AG10803 (cell line): ENCODE measurements at places on chromosomes 2 and 18.

GRCh38 chr2:28557389-28558131 is 61.7 kb downstream of the PLB1 start:
- DNase-seq: no peak

DNA sequence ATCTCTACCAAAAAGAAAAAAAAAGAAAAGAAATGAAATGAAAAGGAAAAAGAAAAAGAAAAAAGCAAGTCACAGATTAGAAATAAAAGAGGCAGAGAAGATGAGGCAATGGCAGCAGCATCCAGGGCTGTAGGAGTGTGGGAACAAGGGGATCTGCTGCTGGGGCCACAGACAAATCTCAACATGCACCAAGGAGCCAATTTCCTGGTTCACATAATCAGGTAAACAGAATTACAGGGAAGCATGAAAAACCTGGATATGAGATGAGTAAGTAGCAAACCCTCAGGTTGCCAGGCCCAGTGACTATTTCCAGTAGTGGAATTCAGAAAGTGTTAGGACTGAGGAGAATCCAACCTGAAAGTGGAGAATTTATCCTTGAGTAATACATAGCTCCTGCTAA is 77.4 kb upstream of the ARHGAP28 start:
- no peak for DNase-seq

DNA sequence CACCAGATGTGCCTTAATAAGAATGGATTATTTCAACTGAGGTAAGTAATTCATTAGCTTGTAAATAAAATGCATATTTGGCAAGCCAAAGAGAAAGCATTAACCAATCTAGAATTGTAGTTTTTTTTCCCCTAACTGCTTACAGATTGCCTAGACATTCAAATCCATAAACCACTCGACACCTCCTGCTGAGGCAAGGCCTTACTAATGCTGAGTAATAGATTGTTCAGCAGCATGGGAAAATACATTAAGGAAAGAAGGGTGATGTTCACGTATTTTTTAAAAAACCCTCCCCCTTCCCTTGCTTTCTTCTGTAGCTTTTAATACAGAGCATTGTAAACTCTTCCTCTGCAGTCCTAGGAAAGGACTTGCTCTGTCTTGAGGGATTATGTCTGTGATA is 17.0 kb upstream of the LINC00305 start:
- peak; percentile 47 for DNase-seq

GRCh38 chr2:175414882-175415487 is 233.5 kb upstream of the ATP5MC3 start:
- DNase-seq: peak; percentile 70

- no peak for DNase-seq
These were observed 86.5 kb downstream of the LRP2 start for GRCh38 chr2:169275696-169276444.

DNA sequence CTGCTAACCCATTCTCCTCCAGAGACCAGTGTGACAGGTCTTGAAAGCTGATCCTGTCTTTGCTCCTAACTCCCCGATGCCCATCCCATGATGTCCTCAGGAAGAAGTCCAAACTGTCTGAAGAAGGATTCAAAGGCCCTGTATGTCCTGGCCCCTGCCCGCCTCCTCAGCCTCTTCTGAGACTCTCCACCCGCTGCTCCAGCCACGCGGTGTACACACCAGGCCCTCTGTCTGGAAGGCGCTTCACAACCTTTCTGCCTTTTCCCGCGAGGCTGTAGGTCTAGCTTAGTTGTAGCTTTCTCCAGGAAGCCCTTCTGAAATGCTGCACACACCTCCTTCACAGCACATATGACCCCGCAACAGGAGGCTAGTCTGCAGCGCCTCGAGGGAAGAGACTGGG is 23.5 kb upstream of the CRYBA2 start:
- no peak for DNase-seq

DNA sequence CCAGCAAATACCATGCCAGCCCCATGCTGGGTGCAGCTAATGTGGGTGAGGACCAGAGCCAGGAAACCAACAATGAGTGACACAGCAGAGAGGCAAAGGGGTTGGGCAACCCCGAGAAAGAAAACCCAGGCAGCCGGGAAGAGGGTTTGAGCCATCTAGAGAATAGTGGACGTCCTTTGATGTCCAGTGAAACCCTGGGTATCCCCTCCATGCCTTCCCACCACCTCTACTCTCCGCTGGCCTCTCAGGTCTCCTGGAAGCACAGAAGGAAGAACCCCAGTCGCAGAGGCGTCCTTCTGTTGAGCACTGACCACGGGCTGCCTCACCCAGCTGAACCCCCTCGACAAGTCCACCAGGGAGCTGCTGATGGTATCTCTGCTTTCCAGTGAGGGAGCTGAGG is 657.4 kb upstream of the ID2 start:
- no peak for DNase-seq

DNA sequence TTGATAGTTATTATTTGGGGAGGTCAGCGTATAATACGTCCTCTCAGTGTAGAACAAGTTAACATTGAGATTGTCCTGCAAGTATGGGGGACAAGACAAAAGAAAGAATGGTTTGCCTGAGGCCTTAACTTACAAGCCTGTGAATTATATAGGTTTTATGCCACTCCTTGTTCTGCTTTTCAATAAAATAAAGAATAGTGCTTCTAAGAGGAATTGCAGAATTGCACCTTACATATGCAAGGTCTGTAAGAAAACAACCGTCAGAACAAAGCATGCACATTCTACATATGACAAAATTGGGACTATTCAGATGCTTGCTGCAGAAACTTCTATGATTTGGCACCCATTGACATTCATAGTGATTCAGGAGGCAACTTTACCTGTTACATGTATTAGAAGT is 785.0 kb downstream of the NR4A2 start:
- DNase-seq: no peak

DNA sequence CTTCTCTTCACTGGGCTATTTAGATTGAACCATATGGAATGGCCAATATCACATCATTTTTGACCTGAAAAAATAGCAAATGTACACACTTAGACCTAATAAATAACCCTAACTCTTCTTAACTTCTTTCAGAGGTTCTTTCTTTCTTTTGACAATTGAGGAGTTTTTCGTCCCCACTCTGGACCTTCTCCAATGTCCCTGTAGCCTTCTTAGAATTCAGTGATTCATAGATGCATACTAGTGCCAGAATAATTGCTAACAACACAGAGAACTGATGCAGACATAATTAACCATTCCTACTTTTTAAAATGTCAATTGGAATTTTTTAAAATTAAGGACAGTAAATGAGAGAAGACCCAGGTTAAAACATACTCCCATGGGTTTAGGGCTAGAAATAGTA is 20.0 kb downstream of the DAPL1 start:
- DNase-seq: no peak

DNA sequence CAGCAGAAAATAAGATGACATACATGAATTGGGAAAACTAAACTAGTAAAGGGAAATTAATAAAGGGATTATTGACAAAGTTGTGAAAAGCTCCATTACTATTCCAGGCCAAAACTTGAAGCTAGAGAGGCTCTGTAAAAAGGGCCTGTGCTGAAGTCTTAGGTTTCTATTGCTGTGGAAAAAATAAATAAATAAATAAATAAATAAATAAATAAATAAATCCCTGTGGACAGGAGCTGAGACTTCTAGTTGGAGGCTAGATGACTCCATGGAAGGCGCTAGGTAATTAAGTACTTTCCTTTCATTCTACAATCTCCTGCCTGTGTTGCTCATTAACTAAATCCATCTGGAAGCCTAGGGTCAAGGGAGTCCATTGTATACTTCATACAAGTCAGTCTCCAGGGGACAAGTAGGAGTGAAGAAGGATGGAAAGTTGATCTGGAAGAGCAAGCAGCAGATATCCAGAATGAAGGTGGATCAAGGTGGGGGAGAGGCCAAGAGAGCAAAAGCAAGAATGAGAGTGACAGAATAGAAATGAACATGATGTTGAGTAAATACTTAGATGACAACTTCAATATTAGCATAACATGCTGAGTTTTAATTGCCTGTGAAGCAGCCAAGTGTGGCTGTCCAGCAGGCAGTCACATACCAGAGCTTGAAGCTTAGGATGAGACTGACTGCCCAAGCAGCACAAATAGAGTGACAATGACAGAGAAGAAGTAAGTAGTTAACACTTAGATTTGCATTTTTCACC is 26.2 kb upstream of the CCNT2 start:
- DNase-seq: no peak

DNA sequence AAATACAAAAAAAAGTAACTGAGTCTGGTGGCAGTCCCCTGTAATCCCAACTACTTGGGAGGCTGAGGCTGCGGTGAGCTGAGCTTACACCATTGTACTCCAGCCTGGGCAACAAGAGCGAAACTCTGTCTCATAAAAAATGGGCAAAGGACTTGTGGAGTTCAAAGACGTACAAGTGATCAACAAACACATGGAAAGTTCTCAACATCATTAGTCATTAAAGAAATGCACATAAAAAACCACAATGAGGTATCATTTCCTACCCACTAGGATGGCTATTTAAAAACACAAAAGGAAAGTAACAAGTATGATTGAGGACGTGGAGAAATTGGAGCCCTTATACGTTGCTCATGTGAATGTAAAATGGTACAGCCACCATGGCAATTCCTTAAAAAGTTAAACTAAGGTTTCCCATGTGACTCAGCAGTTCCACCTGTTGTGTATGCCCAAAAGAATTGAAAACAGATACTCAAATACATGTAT is 52.3 kb downstream of the RAB10 start:
- peak; percentile 55 for DNase-seq

GRCh38 chr18:43705850-43706249 is 428.6 kb upstream of the SYT4 start:
- no peak for DNase-seq

DNA sequence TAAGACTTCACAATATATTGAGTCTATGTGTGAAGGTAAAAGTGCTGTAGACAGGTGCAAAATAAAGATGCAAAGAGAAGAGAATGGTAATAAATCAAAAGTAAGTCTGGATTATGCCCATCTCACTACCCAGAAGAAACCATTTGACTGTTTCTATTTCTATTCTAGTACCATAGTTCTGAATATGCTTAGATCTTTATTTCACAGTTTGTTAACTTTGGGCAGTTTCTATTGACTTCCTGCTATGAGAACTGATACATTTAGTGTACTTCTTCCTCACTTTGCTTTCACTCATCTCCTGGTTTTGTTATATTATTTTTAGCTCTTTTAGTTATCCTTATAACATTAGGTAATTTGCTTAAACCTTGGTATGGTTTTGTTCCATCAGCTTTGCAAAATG is 94.9 kb downstream of the HS1BP3 start:
- no peak for DNase-seq

DNA sequence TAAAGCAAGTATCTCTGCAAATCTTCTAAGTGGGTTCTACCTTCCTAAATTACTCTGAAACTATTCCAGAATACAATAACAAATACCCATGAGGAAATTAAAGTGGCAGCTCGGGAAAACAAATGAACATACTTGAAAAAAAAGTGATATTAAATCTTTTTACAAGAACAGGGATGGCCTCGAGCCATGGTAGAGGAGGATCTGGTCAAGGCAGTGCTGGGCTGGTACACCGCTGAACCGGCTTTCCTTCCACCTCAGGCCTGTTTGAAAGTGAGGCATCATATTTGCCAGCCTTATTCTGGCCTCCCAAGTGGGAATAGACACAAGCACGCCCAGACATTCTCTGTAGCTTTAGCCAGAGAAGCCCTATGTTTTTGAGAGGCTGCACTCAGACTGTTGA is 124.5 kb upstream of the CDCA7 start:
- no peak for DNase-seq

- DNase-seq: peak; percentile 54
These were observed 142.2 kb downstream of the BCL11A start for GRCh38 chr2:60411295-60411694.

- DNase-seq: no peak
These were observed 44.8 kb downstream of the VIT start for GRCh38 chr2:36741188-36741837.

DNA sequence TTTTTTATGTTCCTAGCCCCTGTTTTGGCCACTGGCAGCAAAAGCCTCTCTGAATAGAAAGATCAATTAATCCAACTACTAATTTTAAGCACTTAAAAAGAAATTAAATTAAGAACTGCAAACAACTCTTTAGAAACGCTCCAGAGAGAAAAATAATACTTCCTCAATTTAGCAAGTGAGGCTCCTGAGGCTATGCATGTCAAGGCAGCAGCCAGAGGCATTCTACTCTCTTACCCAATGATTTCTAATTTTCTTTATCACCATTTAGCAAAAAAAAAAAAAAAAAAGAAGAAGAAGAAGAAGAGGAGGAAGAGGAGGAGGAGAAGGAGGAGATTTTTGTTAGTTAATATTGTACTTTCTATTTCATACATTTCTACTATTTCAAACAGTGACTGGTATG is 68.5 kb downstream of the TMEM237 start:
- DNase-seq: no peak

DNA sequence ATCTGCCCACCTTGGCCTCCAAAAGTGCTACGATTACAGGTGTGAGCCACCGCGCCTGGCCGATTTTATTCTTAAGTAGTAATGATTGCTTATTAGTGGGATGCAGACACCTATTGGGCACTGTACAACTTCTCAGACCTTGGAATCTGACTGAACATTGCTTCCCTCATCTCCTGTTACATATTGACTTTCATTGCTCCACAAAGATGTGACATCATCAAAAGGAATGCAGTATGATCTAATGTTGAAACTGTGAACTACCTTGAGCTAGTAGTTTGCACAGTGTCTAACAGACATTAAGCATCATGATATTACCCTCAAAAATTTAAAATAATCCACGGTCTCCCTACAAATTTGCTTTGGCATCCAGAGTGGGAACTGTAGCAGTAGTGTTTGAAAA is 109.8 kb upstream of the SIX2 start:
- peak; percentile 64 for DNase-seq

- DNase-seq: peak; percentile 100
These were observed 62.0 kb upstream of the SLC35F5 start for GRCh38 chr2:113818382-113818951.

DNA sequence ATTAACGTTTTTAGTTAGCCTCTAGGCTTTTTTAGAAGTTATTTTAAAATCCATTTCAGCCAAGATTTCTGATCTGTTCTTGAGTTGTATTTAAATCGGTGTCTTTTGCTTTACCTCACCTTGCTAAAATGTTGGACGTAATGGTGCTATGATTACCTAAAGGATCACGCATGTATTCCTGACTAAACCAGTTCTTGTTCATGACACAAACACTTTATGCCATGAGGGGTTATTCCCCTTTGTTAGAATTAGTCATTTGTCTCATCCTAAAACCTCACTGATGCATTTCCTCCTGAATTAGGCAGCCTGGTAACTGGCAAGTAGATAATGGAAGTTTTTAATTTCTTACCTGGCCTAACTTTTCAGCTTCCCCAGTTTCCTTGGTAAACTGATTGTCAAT is 185.4 kb upstream of the TANK start:
- no peak for DNase-seq

- no peak for DNase-seq
These were observed 120.1 kb downstream of the LRP1B start for GRCh38 chr2:142010477-142011270.

GRCh38 chr2:171889333-171889732 is 4.7 kb downstream of the SLC25A12 start:
- DNase-seq: no peak

DNA sequence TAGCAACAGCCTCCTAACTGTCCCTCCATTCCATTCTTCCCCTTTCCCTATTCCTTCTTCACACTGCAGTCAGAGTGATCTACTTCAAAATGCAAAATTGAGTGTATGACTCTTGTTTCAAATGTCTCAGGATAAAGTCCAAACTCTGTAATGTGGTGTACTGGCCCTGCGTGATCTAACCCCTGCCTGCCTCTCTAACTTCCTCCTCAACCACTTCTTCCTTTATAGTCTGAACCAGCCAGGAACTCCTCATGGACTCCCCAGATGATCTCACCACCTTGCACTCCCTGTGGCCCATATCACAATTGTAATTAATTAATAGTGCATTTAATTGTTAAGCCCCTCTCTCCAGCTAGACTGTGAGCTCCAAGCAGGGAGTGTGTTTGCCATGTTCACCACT is 3.1 kb upstream of the B3GNT2 start:
- DNase-seq: no peak
